Posterior vena cava (tissue), 2 donors: ENCODE measurements at places on chromosomes 4 and X. TPM values are rescaled to one million over a fixed set of nuclear protein-coding genes. Genes with fewer than 3 reads are reported as not detected.

GRCh38 chrX:40952855-40953254 is 132.4 kb upstream of the USP9X start:
- no peak for DNase-seq

DNA sequence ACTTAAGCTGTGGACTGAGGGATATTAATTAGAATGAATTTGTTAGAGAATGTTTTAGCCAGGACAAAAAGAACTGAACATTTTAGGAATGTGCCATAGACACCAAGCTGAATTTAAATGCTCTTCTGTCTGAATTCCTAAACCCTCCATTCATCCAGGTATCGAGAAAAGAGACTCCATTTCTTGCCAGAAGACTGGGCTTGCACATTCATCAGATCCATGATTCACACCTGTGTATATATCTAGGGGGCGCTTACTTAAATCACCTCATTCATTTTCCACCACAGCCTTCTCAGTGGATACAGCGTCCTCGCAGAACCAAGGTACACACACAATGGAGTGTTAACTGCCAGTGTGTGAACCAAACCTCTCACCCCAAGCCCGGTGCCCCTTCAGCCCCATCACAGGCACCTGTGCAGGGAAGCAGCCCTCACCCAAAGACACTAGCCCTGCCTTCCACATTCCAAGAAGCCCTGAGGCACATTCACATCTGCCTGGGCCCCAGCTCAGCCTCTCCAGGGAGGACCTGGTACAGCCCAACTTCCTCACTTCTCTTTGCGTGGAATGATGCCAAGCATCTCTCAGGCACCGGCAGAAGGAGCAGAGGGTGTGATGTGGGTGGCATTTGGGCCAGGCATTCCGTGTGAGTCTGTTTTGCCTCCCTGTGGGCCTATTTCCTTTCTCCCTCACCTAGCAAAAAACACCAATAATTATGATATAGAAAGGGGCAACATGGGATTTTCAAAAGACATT is 35.6 kb upstream of the C1QTNF7 start:
- no peak for DNase-seq

LANCL3 gene
- total RNA-seq, result 0.14 TPM

CRLF2 gene
- 1.1 TPM for total RNA-seq

- DNase-seq, result no peak
Measured at GRCh38 chrX:130778773-130779172, 124.2 kb downstream of the ENOX2 start.

DNA sequence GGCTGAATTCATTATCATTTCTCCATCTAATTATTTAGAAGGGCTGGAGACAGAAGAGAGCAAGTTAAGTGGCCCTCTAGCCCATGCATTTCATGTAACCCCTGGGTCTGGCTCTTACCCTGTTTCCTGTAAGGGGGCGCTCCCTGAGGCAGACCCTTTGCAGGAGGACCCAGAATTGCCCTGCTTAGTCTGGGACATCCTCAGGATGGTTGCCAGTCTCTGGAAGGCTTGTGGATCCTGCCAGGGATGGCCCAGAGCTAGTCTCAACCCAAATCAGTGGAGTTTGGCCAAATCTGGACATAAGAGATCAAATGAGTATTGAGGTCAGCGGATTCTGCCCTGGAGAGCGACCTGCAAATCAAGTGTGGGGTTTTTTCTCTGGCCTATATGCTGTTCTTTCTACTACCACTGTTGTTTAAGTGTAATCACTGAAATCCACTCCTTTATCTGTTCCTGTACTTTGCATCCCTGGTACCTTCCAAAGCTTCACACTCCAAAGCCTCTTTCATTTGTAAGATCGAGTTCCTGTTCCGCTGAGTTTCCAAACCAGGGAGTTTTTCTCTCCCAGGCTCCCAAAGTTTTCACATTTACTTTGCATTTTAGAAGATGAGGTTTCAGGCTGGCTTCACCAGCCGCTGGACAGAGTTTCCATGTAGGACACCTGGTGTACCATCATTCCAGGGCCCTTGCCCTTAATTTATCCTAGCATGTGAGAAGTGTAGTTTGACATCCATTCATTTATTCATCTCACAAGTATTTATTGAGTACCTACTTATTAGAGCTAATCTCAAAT is 6.3 kb downstream of the KLF3 start:
- DNase-seq, result no peak
